Mucosa of gallbladder (tissue), 1 donor: ENCODE measurements at places on chromosomes 2 and 18. TPM values are rescaled to one million over a fixed set of nuclear protein-coding genes. Genes with fewer than 3 reads are reported as not detected.

CNOT9 gene
- 27.6 TPM for total RNA-seq

MYOM1 gene
- 138 TPM for total RNA-seq

GRCh38 chr2:119486886-119487285 is 37.4 kb downstream of the SCTR start:
- no peak for DNase-seq

CCDC141 gene
- total RNA-seq: 90.3 TPM

- no peak for DNase-seq
These were observed 66.1 kb upstream of the NXPH2 start for GRCh38 chr2:138846216-138846821.

GRCh38 chr2:190467575-190468083 is 59.5 kb downstream of the MFSD6 start:
- DNase-seq: no peak

KCNF1 gene
- total RNA-seq: 0.63 TPM

- DNase-seq: no peak
These were observed 306.8 kb upstream of the SKOR2 start for GRCh38 chr18:47558110-47558750.

C2orf92 gene
- total RNA-seq: 4.8 TPM

LYPD1 gene
- total RNA-seq: 14.6 TPM

DNA sequence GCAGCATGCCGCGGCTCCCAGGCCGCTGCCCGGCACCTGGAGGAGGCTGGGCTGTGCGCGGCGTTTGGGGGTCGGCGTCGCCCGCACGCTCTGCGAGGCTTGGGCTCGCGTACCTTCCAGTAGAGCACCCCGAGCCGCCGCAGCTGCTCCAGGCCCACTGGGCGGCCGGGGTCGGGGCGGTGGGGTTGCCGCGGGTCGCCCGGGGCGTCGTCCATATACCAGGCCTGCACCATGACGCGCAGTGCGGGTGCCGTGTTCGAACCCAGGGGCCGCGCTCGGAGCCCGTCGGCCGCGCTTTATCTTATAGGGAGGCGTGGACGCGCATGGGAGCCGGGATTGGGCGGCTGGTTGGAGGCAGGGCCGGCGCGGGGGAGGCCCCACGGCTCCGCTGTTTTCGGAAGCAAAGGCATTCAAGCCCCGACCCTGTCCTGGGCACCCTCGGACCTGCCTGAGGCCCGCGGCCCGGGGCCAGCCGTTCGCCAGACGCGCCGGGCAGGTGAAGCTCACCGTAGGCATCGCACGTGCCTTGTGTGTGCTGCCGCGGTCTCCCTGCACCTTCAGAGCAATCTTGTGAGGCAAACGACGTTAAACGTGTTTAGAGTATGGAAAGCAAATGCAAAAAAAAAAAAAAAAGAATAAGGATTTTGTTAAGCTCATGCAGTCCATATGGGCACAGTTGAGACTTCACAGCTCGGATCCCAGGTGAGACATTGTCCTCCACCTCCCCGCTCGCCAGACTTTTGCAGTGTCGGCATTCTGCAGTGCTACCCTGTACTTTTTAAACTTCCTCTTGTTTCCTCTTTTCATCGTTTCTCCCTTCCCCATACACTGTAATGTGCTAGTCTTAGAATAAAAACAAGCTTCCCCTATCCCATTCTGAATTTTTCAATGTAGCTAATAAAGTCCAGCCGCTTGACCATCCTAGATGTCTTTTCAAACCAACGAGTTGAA is at the start of gene ADI1:
Gene ADI1, minus strand, starts transcription at position 277 of the 951 bp plus-strand sequence. Its CDS starts 44 bp downstream, at position 233.
- DNase-seq: peak; percentile 87

DNA sequence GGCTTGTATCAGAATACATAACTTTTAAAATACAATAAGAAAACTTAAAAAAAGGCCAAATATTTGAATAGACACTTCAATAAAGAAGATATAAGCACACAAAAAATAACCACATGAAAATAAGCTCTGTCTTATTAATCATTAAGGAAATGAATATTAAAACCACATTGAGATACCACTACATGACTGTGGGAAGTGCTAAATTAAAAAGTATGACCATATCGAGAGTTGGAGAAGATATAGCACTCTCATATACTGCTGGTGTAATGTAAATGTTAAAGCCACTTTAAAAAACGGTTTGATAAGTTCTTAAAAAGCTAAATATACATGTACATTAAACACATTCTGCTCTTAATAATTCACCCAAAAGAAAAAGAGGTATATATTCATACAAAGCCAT is 104.6 kb upstream of the TRIB2 start:
- no peak for DNase-seq

DNA sequence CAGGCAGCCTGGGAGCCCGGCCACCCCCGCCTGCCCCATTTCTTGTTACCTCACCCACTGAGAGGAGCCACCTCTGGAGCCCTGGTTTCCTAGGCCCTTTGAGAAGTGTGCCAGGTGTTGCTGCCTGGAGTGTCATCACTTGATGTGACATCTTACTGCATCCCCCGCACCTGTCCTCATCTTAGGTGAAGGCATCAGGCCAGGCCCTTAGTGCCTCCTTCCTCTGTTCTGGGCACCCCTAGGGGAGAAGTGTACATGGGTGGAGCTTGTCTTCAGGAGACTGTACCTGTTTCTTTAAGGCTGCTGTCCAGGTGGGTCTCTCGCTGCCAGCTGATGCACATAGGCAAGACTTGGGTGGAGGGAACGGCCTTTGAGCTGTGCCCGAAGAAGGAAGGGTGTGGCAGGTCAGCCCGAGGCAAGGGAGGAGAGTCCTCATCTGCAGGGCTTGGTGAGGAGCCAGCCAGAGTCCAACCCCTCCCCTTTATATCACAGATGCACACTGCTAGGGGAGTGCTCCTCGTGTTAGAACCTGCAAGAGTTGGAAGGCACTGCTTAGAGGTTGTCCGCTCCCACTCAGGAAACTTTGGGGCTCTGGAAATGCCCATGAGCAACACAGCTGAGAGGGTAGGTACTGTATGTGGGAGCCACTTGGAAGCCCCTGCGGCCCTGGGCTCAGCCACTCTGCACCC is 45.9 kb downstream of the NCK2 start:
- peak; percentile 48 for DNase-seq

CRYBA2 gene
- total RNA-seq: not detected

DNA sequence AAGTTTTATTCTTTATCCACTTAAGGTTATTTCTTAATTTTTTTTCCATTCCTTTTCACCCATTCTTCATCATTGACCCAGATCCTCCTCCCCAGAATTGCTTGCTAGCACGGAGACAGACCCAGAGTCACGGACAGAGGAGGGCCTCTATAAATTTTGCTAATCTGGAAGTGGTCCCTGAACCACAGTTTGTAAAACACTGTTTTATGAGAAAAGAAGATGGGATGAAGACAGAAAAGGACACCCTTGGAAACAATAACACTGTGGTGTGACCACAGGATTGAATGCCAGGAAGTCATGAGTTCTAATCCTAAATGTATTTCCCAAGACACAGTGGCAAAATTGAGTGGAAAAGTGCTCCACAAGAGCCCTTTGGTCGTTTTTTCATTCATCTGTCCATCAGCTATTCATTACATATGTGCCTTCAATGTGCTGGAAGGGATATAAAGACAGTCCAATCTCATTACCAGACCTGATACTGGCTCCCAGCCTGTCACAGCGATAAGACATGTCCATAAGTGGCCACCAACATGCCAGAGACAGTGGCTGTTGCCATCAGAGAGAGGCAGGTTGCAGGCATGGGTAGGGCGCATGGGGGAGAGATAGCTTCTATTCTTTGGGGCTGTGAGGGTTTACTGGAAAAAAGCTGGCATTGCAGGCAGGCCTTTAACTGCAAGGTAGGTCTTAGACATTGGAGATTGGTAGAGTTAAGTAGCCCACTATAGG is 175.2 kb upstream of the ALPP start:
- DNase-seq: no peak
